ENCODE measurements at places on chromosomes 5 and 9.

- DNase-seq = no peak
Observed at GRCh38 chr5:103013933-103014552, 105.9 kb downstream of the GIN1 start.

GRCh38 chr5:37940931-37941623 is 101.2 kb upstream of the GDNF start:
- no peak for DNase-seq

DNA sequence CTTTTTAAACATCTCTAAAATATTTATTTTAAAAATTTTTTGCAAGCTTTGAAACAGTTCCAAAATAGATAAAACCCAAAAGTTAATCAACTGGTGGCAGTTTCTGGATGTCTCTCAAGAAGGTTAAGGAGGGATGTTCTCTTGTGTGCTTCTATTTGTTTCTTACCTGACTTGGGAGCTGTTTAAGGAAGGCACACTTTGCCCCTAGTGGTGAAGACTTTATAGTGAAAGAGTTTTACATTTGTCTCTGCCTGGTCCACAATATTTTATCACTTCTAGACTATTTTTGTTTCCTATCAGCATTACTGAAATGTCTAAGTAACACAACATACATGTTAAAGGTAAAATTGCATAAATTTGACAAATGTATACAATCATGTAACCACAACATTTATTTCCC is 552.8 kb downstream of the SEMA5A start:
- DNase-seq = no peak

DNA sequence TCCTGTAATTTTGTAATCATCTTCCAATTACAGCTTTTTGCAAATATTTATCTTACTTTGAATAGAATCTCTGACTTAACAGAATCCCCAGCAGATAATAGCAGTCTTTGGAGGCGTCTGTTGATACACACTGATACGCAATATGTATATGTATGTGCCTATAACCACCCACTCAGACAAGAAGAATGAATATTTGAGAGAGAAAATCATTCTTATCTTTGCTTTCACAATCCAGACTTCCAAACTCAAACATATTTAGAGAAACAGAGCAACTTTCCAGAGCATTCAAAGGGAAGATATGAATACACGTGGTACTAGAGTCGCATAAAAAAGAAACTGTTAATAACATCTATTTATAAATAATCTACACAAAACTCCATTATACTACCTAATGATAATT is 6.1 kb downstream of the RORB start:
- DNase-seq = no peak

GRCh38 chr5:71621741-71622140 is 34.6 kb downstream of the MCCC2 start:
- DNase-seq = no peak

DNA sequence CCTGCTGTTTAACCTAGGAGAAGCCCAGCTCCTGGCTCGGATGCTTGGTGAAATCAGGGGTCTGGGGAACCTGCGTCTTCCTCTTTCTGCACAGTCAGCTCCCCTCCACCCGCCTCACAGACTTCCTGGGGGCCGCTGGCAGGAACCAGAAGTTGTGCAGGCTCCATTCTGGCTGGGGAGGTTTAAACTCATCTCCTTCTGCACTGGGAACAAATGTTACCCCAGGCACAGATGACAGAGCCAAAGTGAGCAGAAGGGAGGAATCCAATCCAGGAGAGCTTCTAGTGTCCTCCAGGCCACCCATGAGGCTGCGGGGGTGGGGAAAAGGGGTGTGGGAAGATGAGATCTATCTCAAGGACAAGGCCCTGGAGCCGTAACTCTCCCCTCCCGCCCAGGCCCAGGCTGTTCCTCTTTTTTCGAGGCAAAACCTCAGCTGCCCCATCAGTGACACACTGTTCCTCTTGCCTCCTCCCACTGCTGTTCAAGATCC is 31.2 kb downstream of the KCNMB1 start:
- DNase-seq = no peak

- DNase-seq = no peak
Observed at GRCh38 chr5:176854164-176854563, 43.8 kb downstream of the UNC5A start.

- no peak for DNase-seq
Observed at GRCh38 chr5:135822286-135822685, 12.2 kb upstream of the SLC25A48 start.

- DNase-seq = no peak
Observed at GRCh38 chr5:57764479-57765089, 282.0 kb upstream of the ACTBL2 start.

GRCh38 chr9:68838245-68838644 is 133.2 kb downstream of the PIP5K1B start:
- DNase-seq = no peak

DNA sequence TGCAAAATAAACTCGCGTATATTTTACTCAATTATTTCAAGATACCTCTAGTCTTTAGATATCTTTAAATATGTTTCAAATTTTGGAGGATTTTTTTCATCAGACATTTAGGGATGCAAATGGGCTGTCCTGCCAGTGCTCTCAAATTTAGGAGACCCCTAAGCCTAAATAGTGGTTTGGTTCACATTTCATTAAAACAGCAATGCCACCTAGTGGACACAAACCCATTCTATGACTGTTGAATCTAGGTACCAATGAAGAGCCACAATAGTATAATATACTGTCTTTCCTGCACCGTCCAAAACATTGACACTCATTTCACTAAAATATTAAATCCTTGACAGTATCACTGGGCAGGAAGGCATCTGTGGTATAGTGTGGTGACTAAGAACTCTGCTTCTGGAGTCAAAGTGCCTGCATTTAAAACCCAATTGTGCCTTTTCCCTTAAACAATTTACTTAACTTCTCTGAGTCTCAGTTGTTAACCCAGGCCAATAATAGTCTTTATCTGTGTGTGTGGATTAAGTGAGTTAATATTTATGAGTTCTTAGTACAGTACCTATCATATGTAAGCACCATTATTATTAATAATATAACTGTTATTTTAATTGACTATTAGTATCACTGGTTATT is 148.0 kb downstream of the RORB start:
- DNase-seq = no peak

DNA sequence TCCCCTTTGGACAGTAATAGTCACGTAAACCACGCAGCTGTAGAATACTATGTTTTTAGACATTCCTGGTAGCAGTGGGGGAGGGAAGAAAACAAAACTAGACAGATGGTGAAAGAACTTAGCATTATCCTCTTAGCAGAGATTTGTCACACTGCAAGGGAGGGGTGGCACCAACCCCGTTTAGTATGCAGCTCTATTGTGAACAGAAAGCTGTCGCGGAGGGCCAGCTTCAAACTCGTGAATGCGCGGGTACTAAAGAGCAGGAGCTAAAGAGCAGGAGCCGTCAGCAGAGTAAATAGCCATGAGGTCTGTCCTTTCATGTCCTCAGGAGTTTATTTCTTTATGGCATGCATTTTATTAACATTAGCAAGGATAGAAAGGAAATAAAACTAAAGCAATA is 141.9 kb upstream of the SLC12A2 start:
- no peak for DNase-seq

DNA sequence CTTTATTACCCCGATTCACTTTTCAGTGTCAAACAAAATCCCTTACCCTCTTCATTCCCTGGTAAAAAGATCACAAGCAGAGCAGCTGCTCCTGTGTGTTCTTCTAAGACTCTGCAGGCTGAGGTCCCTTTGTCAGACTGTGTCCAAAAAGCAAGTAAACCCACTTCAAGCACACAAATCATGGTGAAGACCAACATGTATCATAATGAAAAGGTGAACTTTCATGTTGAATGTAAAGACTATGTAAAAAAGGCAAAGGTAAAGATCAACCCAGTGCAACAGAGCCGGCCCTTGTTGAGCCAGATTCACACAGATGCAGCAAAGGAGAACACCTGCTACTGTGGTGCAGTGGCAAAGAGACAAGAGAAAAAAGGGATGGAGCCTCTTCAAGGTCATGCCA is 34.5 kb downstream of the CREBRF start:
- no peak for DNase-seq

- no peak for DNase-seq
Observed at GRCh38 chr9:131733541-131734061, 6.3 kb downstream of the RAPGEF1 start.

DNA sequence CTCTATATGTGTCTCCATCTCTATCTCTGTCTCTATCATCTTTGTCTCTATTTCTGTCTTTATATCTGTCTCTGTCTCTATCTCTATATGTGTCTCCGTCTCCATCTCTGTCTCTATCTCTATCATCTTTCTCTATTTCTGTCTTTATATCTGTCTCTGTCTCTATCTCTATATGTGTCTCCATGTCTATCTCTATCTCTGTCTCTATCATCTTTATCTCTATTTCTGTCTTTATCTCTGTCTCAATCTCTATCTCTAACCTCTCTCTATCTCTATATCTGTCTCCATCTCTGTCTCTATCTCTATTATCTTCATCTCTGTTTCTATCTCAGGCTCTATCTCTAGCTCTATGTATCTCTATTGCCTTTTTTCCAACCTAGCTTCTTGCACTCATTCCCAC is 37.0 kb downstream of the IRX4 start:
- no peak for DNase-seq

- DNase-seq = no peak
Observed at GRCh38 chr9:86637515-86637914, 283.3 kb upstream of the TUT7 start.

DNA sequence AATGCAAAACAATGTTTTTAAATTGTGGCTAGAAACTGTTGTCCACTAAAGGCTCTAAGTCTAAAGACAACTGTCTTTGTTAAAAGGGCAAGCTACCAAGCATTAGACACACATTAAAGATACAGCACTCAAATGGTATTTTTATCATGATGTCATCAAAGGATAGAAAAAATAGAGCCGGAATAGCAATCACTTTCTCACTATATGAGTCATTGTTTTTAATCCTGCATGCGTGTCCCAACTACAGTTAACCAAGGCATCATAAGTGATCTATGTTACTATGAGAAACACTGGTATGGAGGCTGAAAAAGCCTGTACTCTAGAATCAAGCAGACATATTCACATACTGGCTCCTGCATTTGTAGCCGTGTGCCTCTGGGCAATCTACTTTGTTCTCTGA is 1.9 kb upstream of the PJA2 start:
- no peak for DNase-seq

GRCh38 chr5:78540335-78541085 is 108.1 kb downstream of the LHFPL2 start:
- no peak for DNase-seq

GRCh38 chr9:92737611-92738299 is 26.9 kb downstream of the BICD2 start:
- no peak for DNase-seq

DNA sequence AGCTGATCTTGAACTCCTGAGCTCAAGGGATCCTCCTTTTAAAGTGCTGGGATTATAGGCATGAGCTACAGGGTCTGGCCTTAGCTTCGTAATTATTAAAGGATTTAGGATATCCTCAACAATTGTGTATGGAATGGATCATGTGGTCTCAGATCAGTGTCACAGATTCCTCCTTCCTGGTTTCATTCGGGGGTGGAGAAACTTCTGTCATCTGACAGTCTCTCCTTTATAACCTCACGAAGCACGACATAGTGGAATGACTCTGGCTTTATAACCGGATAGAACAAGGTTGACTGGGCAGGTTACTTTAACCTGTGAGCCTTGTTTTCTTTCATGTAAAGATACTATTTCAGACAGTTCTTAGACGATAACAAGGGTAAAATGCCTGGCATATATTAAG is 4.4 kb upstream of the GNG10 start:
- no peak for DNase-seq

- no peak for DNase-seq
Observed at GRCh38 chr9:133750982-133751649, 13.0 kb upstream of the SARDH start.

DNA sequence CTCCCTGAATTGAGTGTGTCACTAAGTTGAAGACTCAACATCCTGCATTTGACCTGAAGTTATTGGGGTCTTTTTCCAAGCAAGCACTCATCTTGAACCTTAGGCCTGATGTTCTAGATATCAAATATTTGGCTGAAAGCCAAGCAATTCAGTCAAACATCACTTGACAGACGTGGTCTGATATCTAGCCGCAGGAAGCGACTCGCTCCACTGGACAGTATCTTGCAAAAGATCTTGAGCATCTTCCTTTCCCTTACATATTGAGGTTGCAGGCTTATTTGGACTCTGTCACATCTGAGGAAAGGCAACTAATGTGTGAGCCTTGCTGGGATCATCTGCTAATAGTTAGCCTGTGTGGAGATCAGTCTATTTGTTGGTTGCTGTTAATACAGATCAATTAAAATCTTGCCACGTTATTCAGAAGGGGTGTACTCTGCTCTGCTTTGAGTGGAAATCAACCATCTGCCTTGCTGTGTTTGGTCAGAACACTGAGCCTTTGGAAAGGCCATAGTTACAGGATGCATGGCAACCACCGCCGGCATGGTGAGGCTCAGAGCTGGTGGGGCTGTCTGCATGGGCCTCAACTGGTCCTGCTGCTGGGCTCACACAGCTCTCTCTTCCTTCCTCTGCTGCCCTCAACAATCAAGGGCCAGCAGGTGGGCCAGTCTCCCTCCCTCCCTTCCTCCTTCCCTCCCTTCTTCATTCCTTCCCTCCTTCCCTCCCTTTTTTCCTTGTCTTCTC is 166.9 kb upstream of the KLF9 start:
- no peak for DNase-seq

GRCh38 chr5:30413540-30413939 is 779.9 kb upstream of the CDH6 start:
- DNase-seq = no peak

DNA sequence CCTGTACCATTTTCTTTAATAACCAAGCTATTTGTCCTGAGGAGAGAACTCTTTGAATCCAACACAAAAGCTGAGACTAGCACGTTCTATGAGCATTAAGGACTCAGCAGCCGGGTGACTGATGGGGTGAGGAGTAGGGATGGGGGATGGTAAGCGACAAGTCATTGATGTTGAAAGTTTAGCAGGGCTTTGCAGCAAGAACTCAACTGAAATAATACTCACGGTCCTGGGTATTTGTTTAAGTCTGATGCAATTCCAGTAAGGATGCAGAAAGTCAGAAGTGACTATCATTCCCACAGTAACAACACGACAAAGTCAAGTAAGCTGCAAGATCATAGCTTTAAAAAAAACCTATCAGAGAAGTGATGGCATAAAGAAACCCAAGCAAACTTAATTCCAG is 131.1 kb downstream of the ACTL7B start:
- DNase-seq = no peak

GRCh38 chr5:82603033-82603987 is 325.2 kb upstream of the RPS23 start:
- DNase-seq = no peak

All from cortex of kidney (tissue), 1 donor.